A172 (cell line): ENCODE measurements at places on chromosomes 4 and X. TPM values are rescaled to one million over a fixed set of nuclear protein-coding genes. Genes with fewer than 3 reads are reported as not detected.

The GABRQ gene
- total RNA-seq = not detected in 2 replicates

The SLITRK4 gene
- total RNA-seq = not detected in 2 replicates

The LIMCH1 gene
- total RNA-seq = 20.4 and 31.1 TPM in 2 replicates

The BMP3 gene
- not detected in 2 replicates for total RNA-seq

The GATA1 gene
- total RNA-seq = not detected in 2 replicates

The DHX15 gene
- 132 and 153 TPM in 2 replicates for total RNA-seq

The IL21 gene
- total RNA-seq = not detected in 2 replicates

The SLIT2 gene
- 14.6 and 16.8 TPM in 2 replicates for total RNA-seq

The SLC9A6 gene
- total RNA-seq = 6.8 and 12.2 TPM in 2 replicates

The KDR gene
- 0.05 and 0.22 TPM in 2 replicates for total RNA-seq

DNA sequence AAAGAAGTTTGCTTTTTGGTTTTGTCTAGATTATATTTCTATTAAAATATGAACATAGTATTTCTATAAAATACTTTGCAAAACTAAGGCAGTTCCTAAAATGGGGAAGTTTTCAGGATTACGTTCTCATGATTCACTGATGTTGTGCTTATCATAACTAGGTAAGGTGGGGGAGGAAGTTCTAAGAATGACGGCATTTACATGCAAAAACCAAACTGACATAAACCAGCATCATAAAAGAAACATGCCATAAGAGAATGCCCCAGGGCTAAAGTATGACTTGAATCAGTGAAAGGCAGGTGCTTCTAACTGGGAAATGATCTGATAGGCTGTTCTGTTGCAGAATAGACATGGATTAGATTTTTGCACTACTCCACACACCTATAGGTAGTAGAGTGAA lies 204.7 kb upstream of the JADE1 start:
- DNase-seq = no peak

DNA sequence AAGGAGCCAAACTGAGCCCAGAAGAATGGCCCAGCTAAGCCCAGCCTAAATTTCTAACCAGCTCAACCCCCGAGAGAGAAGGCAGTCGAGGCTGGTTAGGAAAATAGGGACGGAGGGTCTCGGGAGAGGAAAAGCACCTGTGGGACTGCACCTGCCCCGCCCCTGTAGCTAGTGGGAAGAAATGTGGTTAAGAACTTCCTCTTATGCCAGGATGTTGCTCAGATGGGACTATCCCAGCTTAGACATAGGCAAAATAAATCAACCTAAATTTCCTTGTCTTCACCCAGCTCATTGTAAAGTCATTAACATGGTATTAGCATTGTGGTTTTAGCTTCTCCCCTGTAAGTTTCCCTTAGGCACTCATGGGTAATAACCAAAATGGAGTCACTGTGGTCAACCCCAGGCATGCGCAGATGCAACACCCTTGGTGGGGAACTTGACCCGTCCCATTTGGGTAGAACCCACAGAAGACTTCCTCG lies 86.8 kb downstream of the ZNF718 start:
- DNase-seq = no peak

- DNase-seq = no peak
Measured at GRCh38 chr4:53593765-53594164, 2.5 kb upstream of the LNX1 start.

- DNase-seq = no peak
Measured at GRCh38 chr4:146269228-146269653, 54.9 kb downstream of the REELD1 start.

DNA sequence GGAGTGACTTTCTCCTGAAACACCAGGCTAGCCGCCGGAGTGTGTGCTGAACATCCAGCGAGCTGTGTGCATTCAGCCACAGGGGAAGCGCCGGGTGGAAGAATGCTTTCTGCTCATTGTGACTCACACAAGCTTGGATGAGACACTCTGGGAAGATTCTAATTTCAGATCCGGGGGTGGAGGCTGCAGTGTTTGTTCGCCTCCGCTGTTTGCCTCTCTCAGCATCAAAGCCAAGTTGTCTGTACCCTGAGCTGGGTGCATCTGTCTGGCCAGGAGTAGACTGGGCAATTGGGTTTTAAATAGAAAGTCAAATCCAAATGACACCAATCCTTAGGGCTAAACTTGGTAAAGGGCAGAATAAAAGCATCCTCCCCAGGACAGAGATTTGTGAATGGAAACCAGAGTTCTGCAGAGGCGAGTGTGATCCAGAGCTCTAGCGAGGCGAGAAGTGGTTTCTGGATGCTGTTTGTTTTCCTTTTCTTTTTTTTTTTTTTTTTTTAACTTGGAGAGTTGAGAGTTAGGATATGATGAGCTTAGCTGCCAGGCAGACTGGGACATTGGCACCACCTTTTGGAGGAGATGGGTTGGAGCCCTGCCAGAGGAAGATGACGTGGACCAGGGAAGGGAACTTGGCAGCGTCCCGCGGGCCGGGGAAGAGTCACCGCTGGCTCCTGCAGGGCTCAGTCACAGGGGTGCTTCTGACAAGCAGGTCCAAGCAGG lies 196.0 kb upstream of the PSAPL1 start:
- peak; percentile 89 for DNase-seq

DNA sequence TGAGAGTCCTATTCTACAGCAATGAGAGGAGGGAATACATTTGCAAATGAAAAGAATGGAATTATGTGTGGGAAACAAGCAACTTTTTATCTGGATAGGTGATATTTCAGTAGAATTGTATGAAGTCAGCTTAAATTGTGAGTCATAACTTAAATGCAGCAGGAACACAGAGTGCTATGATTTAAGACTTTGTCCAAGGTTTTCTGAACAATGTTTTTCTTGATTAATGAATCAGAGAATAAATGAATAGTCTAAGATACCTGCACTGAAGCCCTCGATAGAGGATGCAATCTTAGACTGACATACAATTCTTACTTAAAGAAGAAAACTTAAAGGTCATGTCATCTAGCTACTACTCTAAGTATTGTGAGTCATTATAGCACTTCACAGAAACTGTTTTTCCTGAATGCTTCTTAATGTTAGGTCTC lies 8.0 kb downstream of the ARHGEF38 start:
- no peak for DNase-seq

DNA sequence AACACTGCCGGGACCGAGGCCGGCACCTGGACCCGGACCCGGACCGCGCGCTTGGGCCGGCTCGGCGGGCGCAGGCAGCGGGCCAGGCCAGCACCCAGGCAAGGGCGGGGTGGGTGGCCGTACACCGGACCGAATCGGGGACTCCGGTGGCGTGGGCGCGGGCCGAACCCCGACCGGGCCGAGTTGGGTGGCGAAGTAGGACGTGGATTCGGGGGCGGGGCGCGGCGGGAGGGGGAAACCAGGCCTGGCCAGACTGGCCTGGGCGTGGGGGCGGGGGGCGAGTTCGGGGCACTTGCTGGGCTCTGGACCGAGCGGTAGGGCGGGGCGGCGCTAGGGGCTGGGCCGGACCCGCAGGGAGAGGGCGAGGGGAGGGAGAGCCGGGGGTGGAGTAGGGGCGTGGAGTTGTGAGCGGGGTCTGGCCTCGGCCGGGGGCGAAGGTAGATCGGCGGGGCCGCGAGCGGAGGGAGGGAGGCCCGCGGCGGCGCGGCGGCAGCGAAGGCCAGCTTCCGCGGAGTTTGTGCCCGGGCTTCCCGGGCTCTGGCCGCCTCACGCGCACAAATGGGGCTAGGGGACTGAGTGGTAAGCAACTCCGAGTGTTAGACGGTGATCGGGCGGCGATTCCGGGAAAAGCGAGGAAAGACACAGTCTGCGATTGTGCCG lies 1.8 kb upstream of the BCORL1 start:
- no peak for DNase-seq

GRCh38 chr4:44448521-44449461 lies at the start of gene KCTD8:
KCTD8 (minus strand) TSS chr4:44448809.
- peak; percentile 39 for DNase-seq

GRCh38 chr4:63459329-63459728 lies 949.9 kb downstream of the TECRL start:
- DNase-seq = no peak

DNA sequence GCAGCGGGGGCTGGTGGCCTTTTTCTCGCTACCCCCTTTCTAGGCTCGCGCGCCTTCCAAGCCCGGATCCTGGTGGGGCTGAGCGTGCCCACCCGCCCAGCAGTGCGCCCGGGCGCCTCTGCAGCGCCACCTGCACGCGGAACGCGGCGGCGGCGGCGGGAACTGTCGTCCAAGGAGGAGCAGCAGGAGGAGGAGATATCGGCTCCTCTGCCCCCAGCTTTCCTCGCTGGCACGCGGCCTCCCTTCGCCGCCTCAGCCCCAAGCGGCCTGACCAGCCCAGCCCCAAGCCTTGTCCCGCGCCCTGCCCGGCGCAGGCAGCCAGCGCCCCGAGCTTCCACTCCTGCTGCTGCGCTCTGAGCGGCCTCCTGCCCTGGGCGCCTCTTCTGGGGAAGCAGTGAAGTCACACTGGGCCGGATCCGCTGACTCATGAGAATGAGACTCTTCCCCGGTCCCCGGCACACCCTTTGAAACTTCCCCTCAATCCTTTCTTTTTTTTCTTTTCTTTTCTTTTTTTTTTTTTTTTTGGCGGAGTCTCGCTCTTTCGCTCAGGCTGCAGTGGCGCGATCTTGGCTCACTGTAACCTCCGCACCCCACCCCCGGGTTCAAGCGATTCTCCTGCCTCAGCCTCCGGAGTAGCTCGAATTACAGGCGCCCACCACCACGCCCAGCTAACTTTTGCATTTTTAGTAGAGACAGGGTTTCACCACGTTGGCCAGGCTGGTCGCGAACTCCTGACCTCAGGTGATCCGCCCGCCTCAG lies 10.6 kb upstream of the ELF4 start:
- no peak for DNase-seq

GRCh38 chr4:99815597-99816011 lies 1.0 kb upstream of the DAPP1 start:
- peak; percentile 22 for DNase-seq

DNA sequence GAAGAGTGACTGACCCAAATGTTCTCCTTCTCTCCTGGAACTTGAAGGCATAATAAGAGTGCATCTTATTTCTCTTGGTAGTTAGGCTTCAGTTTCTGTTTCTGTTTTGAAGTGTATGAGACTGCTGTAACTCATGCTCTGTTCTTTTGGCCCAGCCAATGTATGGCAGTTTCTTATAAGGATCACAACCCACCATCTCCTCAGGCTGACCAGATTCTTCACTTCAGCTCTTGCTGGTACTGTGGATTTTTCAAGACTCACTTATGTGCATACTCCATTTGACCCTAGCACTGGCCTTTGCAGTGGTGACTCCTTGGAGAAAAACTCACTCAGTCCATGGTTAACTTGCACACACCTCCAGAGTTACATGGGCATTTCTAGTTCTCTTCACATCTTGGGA lies 9.6 kb upstream of the YTHDC1 start:
- DNase-seq = no peak

- DNase-seq = no peak
Measured at GRCh38 chr4:131584587-131584986, 1564.5 kb upstream of the PCDH10 start.

GRCh38 chrX:38664285-38664684 lies 102.9 kb downstream of the TSPAN7 start:
- peak; percentile 21 for DNase-seq

GRCh38 chr4:151702256-151702655 lies 58.6 kb downstream of the GATB start:
- no peak for DNase-seq

- no peak for DNase-seq
Measured at GRCh38 chrX:24125028-24125612, 24.4 kb upstream of the ZFX start.
